ENCODE measurements at places on chromosomes 12 and 14. TPM values are rescaled to one million over a fixed set of nuclear protein-coding genes. Genes with fewer than 3 reads are reported as not detected.

- DNase-seq, result no peak
Measured at GRCh38 chr14:104011824-104012517, 69.6 kb upstream of the RD3L start.

DNA sequence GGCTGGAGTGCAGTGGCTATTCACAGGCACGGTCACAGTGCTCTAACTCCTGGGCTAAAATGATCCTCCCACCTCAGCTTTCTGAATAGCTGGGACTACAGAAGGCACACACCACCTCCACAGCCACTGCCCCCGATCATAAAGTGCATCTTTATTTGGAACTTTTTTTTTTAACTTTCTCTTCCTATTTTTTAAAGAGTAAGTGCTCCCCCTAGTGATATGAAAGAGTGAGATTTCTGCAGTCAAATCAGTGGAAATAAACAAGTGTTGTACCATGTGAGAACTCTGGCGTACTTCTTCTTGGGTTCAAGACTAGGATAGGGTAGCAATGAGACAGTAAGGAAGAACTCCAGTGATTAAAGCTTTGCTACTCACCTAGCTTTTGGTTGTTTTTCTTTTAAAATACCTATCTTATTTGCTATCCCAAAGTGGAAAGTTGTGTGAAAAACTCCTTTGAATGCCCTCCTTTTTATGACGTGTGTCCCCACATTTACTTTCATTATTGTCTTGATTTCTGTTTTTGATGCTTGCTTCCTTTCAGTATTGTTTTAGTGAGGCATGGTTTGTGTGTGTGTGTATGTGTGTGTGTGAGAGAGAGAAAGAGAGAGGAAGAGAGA is 6.6 kb downstream of the PPP4R4 start:
- no peak for DNase-seq

- DNase-seq, result no peak
Measured at GRCh38 chr14:77257700-77258099, 13.3 kb downstream of the NGB start.

GRCh38 chr14:105485739-105486162 is 935 bp upstream of the CRIP1 start:
- peak; percentile 93 for DNase-seq

- no peak for DNase-seq
Measured at GRCh38 chr12:116265351-116266147, 11.9 kb downstream of the MED13L start.

A2M gene
- 0.66 TPM for total RNA-seq

CLEC1A gene
- total RNA-seq, result not detected

TMPRSS12 gene
- total RNA-seq, result not detected

STYK1 gene
- total RNA-seq, result 4.5 TPM

FOS gene
- total RNA-seq, result 10.0 TPM
